ENCODE measurements at places on chromosomes 16 and 17.

DNA sequence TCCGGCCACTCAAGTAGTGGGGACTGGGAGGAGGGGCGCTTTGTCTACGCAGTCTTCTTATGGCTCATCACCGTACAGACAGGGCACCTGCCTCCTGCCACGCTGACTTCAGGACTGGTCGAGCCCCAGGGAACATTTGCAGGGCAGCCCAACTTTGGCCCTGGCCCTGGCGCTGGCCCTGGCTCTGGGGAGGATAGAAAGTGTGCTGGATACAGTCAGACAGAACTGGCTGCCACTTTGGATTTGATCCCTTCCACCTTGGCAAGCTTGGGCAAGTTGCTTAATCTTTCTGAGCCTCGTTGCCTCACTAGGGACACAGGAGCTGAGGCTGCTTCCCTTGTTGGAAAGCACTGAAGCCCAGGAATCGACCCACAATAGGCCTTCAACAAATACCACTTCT, 13.6 kb downstream of the LGALS9 start:
- DNase-seq: no peak

DNA sequence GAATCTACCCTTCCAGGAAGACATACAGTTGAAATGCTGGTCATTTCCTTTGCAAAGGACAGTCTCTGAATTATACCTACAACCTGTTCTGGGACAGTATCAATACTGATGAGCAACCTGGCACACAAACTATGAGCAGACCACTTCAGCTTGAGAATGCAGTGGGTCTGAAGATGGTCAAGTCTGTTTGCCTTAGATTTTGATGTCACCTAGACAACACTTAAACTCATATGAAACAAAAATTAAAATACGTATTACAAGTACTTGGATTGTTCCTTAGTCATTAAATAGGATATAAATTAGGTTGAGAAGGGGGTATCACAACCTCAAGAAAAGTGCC, 3.5 kb downstream of the SRSF2 start:
- no peak for DNase-seq

GRCh38 chr16:85524630-85525419, 88.3 kb upstream of the GSE1 start:
- DNase-seq: no peak

DNA sequence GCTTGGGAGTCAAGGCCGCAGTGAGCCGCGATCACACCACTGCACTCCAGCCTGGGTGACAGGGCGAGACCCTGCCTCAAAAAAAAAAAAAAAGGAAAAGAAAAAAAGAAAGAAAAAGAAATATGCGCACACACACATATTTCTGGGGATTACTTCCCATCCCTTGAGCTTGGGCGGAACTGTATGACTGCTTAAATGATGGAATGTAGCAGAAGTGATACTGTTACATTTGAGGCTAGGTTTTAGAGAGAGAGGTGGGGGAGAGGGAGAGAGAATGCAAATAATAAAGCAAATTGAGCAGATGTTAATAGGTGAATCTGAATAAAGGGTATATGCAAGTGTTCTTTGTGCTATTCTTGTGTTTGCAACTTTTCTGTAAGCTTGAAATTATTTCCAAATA, 12.0 kb upstream of the USP32 start:
- DNase-seq: no peak

GRCh38 chr17:18323507-18324139, 8.5 kb downstream of the SMCR8 start:
- no peak for DNase-seq

- DNase-seq: no peak
These were observed 10.7 kb upstream of the SKAP1 start for GRCh38 chr17:48440669-48441068.

- no peak for DNase-seq
These were observed 183.0 kb downstream of the PHKB start for GRCh38 chr16:47644166-47644565.

- no peak for DNase-seq
These were observed 192.8 kb downstream of the C16orf78 start for GRCh38 chr16:49566432-49566831.
